Activated CD4-positive, alpha-beta T cell treated with anti-CD3 and anti-CD28 coated beads, Interleukin-2, Interleukin-6, amounts not matched to agents 100 ng/mL and 50 ng/mL, durations not matched to agents 16 hours and 8 hours (primary cell): ENCODE measurements at places on chromosomes 3 and 15.

DNA sequence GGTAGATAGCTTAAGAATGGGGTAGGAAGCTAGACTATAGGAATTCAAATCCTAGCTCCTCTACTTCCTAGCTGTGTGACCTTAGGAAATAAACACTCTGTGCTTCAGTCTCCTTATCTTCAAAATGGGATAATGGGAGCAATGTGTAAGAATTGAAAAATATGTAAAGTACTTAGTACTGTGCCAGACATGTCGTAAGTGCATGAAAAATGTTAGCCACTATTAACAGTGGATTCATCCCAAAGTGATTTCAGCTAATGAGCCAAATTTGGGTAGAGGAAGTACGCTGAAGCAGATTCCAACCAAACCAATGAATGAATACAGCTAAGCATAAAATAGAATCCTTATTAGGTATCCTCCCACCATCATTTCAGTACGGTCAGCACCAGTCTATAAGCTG lies 192.1 kb downstream of the RORA start:
- DNase-seq, result no peak

- DNase-seq, result no peak
These were observed 181.8 kb downstream of the RYR3 start for GRCh38 chr15:33492434-33493052.

GRCh38 chr15:88489321-88489720 lies 21.8 kb downstream of the MRPS11 start:
- DNase-seq, result no peak

- no peak for DNase-seq
These were observed 769.7 kb upstream of the GRM7 start for GRCh38 chr3:6091262-6091661.

GRCh38 chr3:121126033-121126706 lies 218.2 kb downstream of the STXBP5L start:
- no peak for DNase-seq

DNA sequence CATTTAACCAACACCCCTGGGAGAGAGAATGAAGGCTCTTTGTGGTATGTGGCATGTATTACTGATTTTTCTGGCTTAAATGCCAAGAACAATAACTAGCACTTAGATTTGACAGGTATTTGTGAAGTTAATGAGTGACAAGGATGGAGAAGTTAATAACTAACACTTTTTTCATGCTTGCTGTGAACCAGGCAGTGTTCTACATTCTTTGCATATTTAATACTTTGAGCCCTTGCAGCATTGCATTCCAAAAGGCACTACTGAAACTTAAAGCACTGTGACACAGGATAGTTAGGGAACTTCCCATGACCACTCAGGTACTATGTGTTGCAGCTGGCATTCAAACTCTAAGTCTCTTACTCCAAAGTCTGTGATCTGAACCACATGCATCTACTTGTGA lies 650.6 kb downstream of the ZPLD1 start:
- DNase-seq, result no peak

- no peak for DNase-seq
These were observed 124.1 kb upstream of the THBS1 start for GRCh38 chr15:39456582-39457330.

GRCh38 chr3:114718898-114719210 lies 425.0 kb downstream of the TIGIT start:
- no peak for DNase-seq

GRCh38 chr3:152195206-152195605 lies 73.5 kb upstream of the MBNL1 start:
- DNase-seq, result no peak

DNA sequence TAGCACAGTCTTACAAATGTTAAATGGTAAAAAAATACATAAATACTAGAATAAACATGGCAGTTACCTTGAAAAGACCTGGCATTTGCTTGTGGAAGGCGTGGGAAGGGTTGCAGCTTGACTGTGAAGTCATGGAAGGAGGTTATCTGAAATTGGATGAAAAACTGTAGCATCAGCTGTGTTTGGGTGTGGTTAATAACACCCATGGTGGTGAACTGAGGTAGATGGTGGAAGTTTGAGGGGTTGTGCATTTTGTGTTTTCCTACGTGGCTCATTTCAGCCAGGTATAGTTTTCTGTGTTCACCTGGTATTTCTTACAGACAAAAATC lies 46.5 kb downstream of the PSMD6 start:
- DNase-seq, result no peak

- peak; percentile 83 for DNase-seq
These were observed 2.4 kb downstream of the CIB1 start for GRCh38 chr15:90231028-90232017.

GRCh38 chr3:45333549-45333948 lies 54.8 kb upstream of the LARS2 start:
- DNase-seq, result no peak

DNA sequence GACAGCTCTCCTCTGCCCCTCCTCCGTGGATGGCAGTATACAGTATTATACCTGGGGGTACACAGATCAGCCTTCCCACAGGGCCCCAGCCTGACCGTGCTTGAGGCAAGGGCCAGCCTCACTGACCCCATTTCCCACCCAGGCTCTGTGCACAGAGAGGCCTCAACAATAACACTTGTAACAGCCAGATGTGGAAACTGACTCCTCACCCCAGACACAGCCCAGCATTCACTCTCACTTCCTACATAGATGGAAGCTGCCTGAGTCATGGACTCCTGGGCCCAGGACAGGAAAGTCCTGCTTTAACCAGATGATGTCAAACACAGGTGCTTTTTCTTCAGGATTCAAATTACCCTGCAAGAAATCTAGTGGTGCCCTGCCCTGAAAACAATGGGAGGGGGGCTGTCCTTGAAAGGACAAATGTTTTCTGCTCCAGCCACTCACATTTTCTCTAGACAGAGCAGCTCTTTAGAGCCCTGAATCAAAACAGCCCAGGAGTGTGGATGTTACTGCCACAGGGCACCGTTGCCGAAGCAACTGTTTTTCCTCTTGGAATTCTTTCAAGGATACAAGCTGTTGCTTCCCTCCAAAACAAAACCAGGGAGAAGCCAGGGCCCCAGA lies 16.4 kb downstream of the CCDC12 start:
- no peak for DNase-seq

GRCh38 chr15:67107014-67107812 lies 41.8 kb downstream of the SMAD3 start:
- no peak for DNase-seq

GRCh38 chr3:139629033-139629432 lies 48.7 kb downstream of the NMNAT3 start:
- DNase-seq, result peak; percentile 58

DNA sequence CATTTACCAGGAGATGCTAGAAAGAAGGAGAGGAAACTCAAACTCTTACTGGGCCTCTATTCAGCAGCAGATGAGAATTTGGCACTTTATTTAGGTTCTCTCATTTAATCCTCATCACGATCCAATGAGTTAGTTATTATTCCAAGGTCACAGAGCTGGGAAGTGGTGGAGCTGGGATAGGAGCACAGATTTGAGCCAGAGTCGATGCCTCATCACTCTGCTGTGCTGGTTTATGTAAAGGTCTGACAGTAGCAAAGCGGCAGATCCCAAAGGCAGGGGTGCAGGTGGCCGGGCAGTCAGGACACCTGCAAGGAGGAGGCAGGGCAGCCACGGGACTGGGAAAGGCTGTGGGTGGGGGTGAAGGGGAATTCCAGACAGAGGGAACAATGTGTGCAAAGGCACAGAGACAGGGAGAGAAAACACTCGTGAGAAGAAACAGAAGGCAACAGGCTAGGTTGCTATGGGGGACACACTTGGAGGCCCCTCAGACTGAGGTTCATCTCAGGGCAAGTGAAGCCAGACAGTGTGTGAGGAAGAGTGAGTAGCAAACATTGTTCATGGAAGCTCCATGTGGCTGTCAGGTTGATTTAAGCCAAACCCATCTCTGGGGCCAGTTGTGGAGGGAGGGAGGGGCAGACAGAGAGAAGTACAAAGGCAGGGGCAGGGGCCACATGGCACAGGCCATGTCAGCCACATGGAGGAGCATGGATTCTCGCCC lies 26.8 kb downstream of the RAB6B start:
- DNase-seq, result no peak

DNA sequence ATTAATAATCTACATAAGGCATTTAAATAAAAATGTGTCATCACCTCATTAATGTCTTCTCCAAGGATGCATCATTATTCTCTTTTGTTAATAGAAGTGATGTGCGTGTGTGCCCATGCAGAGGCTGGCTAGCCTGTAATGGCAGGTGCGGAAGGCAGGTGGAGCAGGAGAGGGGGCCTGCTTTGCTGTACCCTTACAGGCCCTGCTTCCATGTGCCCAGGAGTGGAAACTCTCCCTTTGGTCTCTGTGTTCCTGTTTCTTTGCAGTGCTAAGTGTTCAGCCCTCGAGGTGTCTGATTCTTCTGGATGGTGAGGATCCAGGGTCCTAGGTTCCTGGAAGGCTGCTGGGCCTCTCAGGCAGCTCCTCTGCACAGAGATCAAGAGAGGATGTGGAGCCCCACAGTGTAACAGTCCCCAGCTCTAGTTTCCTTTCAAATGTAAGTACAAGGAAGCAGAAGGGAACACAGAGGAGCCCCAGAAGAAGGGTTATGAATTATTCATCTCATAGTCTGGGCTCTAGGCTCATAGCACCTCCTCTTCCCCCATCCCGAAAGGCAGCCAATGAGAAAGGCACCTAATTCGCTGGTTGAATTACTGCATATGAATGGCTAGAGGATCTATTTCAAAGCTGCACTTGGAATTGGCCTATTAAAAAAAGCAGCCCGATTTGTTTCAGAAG lies 39.2 kb upstream of the AGBL1 start:
- no peak for DNase-seq

DNA sequence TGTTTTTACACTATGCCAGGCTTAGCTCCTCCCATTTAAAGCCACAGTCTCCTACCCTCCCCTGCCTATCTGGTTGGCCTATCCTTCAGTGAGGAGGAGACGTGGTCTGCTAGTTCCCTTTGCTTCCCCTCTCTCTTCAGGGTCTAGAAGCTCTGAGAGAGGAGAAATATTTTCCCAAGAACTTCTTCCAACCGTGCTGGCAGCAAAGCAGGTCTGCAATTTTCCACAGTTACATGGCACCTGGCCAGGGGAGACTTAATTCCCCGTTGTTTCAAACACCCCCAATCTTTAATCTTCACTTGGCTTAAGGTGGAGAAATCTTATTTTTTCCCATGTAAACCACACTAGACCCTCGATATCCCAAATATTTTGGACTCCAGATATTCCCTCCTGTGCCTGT lies 149.5 kb upstream of the MCTP2 start:
- no peak for DNase-seq

- no peak for DNase-seq
These were observed 453.5 kb downstream of the SOX2 start for GRCh38 chr3:182165234-182165633.

- no peak for DNase-seq
These were observed 155.0 kb upstream of the GPR149 start for GRCh38 chr3:154584974-154585373.

GRCh38 chr15:71185706-71186105 lies 70.4 kb downstream of the THSD4 start:
- no peak for DNase-seq

DNA sequence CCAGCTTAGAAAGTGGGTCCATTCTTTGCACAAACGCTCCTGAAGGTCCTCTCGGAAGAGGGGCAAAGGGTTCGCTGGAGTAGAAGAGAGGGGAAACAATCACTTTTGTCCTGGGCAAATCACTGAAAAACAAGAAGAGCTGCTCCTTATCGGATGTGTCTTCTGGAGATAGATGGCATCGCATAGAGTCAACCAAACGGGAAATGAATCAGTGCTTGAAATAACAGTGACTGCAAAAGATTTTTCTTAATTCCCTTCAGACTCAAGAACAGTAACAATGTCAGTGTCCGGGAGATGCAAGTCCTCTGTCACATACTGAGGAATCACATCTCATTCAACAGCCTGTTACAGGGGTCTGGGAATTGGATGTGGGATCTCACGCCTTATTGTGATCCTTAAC lies 78.8 kb upstream of the PCSK6 start:
- no peak for DNase-seq

GRCh38 chr3:182521339-182521738 lies 272.0 kb upstream of the ATP11B start:
- no peak for DNase-seq
